Fibroblast of gingiva (primary cell): ENCODE measurements at places on chromosomes 5 and 9.
A peak's percentile ranks its signal among the peaks of the same experiment; 100 is the strongest.

DNA sequence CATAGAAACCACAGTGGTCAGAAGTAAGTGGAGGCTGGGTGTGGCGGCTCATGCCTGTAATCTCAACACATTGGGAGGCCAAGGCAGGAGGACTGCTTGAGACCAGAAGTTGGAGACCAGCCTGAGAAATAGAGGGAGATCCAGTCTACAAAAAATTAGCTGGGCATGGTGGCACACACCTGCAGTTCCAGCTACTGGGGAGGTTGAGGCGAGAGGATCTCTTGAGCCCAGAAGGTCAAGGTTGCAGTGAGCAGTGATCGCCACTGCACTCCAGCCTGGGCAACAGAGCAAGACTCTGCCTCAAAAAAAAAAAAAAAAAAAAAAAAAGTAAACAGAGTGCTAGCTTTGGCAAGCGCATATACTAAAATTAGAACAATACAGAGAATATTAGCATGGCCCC is 24.6 kb downstream of the AK8 start:
- no peak for DNase-seq

- no peak for DNase-seq
These were observed 10.5 kb downstream of the BRD3 start for GRCh38 chr9:134057307-134057657.

DNA sequence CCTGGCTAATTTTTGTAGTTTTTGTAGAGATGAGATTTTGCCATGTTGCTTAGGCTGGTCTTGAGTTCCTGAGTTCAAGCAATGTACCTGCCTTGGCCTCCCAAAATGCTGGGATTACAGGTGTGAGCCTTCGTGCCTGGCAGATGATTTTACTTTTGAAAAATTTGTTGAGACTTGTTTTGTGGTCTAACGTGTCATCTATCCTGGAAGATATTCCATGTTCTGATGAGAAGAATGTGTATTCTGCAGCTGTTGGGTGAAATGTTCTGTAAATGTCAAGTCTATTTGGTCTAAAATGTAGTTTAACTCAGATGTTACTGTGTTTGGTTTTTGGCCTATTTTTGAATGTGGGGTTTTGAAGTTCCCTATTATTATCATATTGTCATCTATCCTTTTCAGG is 145.6 kb downstream of the XRCC4 start:
- DNase-seq: no peak

DNA sequence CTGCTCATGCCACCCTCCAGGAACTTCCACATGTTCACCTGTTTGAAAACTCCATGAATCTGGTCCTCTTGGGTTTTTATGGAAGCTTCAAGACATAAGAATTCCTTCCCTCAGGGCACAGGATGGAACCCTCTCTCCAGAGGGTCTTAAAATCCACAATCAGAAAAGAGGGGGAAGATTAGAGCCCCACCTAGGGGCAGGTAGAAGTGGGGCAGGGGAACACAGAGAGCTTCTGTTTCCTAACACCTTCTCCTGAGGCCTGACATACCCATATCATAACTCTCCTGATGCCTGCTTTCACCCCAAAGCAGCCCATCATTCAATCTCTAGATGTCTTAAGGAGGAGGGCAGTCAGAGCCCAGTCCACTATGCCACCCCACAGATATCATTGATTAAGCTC is 1087.7 kb upstream of the ARRDC3 start:
- no peak for DNase-seq

GRCh38 chr9:12956805-12957204 is 182.0 kb downstream of the LURAP1L start:
- DNase-seq: peak; percentile 63

DNA sequence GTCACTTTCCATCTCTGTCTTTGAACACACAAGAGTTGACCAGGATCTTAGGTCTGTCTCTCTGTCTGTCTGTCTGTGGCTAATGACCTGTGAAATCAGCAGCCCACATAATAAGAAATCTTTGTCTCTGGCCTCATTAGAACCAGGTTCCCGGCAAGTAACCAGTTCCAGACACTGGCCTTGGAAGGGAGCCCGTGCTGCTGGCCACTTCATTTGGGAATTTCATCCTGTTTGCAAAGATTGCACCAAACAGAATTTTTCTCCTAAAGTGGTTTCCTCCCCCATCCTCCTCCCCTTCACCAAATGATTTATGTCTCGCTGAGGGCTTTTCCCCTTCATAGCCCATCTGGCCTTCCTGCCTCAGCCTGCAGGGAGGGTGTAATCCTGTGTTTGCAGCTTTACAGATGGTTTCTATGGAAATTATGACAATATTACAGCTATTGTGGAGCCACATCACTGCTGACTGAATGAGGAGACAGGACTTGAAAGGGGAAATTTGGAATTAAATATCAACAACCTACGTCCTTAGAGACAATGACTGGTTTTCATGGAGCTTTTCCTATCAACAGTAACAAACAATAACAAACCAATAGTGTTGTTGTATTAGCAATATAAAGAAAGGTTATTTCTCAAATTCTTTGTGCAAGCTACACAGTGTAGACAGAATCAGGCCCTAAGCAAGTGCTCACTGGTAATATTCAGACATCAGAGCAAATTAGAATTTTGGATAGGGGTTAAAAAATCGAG is 25.7 kb downstream of the DPYSL3 start:
- DNase-seq: peak; percentile 96

DNA sequence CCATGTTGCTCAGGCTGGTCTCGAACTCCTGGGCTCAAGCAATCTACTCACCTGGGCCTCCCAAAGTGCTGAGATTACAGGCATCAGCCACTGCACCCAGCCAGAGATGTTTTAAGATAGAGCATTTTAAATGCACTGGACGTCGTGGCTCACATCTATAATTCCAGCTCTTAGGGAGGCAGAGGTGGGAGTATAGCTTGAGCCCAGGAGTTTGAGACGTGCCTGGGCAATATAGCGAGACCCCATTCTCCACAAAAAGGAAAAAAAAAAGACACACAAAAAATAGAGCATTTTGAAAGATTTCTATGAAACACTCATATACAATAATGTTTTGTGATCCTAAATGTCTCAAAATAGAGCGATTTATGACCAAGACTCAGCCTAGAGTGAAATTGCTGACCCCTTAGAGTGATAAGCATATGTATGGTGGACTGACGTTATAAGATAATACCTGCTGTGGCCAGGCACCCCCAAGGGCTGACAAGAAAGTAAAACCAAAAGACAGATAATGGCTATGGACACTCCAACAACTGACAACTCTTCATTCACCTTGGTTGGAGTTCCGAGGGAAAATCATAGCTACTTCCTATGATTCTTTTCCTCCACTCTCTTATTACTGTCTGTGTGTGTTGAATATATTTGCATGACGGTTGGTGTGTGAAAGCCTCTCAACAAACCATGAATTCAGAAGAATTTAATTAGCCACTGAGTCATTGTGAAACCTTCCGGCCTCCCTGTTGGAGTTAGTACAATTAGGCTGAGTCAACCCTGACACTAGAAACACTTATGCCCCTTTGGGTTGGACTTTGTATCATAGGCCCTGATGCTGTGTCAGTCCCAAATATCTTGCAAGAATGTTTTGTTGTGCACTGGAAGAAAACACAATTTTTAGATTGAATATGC is 526.5 kb upstream of the NUDT12 start:
- DNase-seq: no peak

DNA sequence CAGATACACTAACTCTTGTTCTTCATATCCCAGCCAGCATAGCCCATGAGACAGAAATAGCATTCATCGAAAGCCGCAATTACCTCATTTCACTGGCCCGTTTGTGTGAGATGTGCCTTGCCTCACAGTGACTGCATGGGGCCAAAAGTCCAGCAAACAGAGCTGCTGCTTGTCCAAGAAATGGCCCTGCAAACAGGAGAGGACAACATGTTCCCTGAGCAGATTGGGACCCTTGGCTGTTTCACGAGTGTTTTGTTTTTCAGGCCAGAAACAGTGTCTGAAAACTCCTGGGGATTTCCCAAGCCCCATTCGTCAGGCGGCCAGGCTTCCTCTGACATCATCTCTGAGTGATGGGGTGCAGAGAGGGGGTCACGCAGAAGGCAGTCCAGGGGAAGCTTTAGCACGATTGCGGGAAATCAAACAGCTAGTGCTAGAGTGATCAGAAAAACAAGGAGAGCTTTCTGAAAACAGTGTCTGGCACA is 503.6 kb upstream of the PAPPA start:
- peak; percentile 72 for DNase-seq

DNA sequence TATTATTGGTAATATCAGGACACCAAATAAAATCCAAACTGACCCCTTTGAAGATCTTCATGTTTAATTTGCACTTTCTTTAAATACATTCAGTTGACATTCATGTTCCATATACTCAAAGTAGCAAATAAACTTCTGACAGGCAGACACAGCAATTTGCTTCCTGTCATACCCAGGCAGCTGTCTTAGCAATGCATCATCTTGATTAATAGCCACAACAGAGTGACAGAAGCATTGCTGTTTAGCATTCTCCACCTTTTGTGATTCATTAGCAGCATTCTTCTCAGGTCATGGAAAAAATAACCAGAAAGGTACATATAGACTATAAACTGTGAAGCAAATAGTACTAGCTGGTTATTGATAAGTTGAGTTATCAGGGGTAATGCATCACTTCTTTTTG is 366.8 kb downstream of the CYLC2 start:
- no peak for DNase-seq

- peak; percentile 22 for DNase-seq
These were observed at the start of gene C5orf63 for GRCh38 chr5:127072861-127073846. TSS of gene C5orf63 (minus strand) at chr5:127073502. CDS start at chr5:127058995, 14,507 bp downstream.

GRCh38 chr5:33341351-33341750 is 99.4 kb upstream of the TARS1 start:
- DNase-seq: no peak

DNA sequence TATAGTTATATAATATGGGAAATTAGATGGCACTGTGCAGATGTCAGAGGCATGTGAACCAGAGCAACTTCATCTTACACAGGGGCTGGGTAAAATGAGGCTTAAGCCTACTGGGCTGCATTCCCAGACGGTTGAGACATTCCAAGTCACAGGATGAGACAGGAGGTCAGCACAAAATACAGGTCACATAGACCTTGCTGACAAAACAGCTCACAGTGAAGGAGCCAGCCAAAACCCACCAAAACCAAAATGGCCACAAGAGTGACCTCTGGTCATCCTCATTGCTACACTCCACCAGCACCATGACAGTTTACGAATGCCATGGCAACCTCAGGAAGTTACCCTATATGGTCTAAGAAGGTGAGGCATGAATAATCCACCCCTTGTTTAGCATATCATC is 479.4 kb downstream of the TLR4 start:
- DNase-seq: no peak

DNA sequence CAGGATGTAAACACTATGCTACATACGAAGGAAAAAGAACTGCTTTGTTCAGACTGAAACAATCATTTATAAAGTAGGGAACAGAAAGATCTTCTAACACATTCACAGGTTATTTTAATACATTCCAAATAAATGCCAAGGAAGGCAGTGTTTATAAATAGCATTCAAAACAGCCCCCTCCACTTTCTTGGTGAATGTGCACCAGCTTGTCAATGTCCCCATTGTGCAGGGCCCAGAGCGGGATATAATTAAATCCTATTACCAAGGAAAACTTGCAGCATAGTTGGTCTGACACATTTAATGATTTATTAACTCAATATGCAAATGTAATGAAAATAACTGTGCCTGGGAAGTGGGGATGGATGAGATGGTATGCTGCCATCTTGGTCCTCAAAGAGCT is 135.9 kb upstream of the RAD23B start:
- DNase-seq: no peak
